ENCODE measurements at places on chromosomes 1 and 21.

DNA sequence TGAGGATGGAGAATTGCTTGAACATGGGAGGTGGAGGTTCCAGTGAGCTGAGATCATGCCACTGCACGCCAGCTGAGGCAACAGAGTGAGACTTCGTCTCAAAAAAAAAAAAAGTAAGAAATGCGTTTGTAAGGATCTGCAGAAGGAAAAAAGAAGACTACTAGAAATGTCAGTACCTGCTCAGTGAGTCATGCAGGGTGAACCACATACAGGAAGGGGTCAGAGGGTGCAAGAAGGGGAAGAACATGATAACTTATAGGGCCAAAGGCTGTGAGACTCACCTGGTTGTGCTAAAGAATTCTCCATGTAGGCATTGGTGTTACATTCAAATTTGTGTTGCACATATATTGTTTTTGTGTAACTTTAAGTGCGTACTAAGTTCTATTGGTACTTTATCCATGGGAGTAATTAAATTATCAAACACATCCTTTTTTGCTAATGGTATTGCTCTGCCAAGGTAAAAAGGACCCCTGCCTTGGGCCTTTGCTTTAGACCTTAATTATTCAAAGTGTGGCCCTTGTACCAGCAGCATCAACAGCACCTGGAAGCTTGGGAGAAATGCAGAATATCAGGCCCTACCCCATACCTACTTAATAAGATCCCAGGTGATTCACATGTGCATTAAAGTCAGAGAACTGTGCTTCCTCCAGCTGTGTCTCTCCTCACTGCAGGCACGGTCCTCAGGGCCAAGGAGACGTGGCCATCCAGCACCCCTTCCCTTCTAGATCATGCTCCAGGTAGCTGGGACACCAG lies 96.4 kb upstream of the PPP2R5A start:
- DNase-seq = no peak

- no peak for DNase-seq
These were observed 15.9 kb upstream of the SUCO start for GRCh38 chr1:172517081-172517480.

DNA sequence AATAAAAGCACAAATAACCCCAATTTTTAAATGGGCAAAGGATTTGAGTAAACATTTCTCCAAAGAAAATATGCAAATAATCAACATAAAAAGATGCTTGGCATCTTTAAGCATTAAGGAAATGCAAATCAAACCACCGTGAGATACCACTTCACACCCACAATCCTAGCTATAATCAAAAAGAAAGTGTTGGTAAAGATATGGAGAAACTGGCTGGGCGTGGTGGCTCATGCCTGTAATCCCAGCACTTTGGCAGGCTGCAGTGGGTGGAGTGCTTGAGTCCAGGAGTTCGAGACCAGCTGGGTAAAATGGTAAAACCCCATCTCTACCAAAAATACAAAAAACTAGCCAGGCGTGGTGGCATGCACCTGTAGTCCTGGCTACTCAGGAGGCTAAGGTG lies 16.9 kb downstream of the ARHGEF11 start:
- no peak for DNase-seq

GRCh38 chr1:9957726-9958125 lies 14.5 kb downstream of the NMNAT1 start:
- DNase-seq = no peak

- no peak for DNase-seq
These were observed 87.7 kb downstream of the SNX7 start for GRCh38 chr1:98749152-98749756.

GRCh38 chr1:59025898-59026426 lies 242.1 kb upstream of the JUN start:
- no peak for DNase-seq

GRCh38 chr1:165871311-165872067 lies 44.1 kb downstream of the UCK2 start:
- no peak for DNase-seq

Measured in stimulated activated CD4-positive, alpha-beta T cell treated with anti-CD3 and anti-CD28 coated beads, Interleukin-12 subunit alpha, Interleukin-12 subunit beta, amount 100 ng/mL, for 4 hours (primary cell).